ENCODE measurements at places on chromosomes 7 and 10. TPM values are rescaled to one million over a fixed set of nuclear protein-coding genes. Genes with fewer than 3 reads are reported as not detected.

Gene IDI2
- not detected for total RNA-seq

Gene BTRC
- 37.6 TPM for total RNA-seq

Gene SMKR1
- total RNA-seq: 1.3 TPM

Gene CNPY1
- total RNA-seq: not detected

Gene AASS
- 53.1 TPM for total RNA-seq

Gene URGCP
- 39.3 TPM for total RNA-seq

Gene TEX36
- not detected for total RNA-seq

Gene GIMAP4
- total RNA-seq: 22.5 TPM

Gene FZD1
- 24.0 TPM for total RNA-seq

Gene CDHR3
- total RNA-seq: 4.8 TPM

Gene AVL9
- total RNA-seq: 47.9 TPM

Gene JCAD
- 58.3 TPM for total RNA-seq

Gene HOXA10
- not detected for total RNA-seq

Gene KCNH2
- 22.7 TPM for total RNA-seq

Gene NEUROG3
- not detected for total RNA-seq

Gene GTF2IRD2
- 25.9 TPM for total RNA-seq

Gene NODAL
- 1.3 TPM for total RNA-seq

Gene LIPA
- total RNA-seq: 34.4 TPM

Measured in camera-type eye (tissue), 1 donor.